Effector CD4-positive, alpha-beta T cell (primary cell): ENCODE measurements at places on chromosomes 12 and 14.

- no peak for DNase-seq
Measured at GRCh38 chr14:94632305-94632590, 20.1 kb downstream of the SERPINA3 start.

DNA sequence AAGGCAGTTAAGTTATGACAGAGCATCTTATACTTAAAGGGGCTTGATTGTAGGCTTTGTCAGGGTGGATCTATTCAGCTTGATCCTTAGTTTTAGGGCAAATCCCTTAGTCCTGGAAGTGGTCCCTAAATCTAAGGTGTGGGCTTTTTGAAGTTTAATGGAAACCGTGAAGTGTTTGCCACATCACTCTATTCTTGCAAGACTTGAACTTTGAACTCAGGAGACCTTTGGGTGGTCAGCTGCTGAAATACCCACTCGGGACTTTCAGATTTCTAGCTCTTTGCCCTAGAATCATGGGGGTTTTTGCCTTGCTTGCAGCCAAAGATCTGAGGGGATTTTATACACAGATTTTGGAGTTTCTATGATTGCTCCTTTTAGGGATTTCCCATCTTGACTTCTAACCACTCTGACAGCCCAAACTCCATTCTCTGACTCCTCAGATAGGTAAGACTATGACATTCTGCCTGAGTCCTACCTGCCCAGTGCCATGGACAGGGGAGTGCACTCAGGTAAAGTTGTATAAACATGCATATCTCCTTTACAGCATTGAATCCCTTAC lies 39.9 kb downstream of the SNAPC1 start:
- no peak for DNase-seq

DNA sequence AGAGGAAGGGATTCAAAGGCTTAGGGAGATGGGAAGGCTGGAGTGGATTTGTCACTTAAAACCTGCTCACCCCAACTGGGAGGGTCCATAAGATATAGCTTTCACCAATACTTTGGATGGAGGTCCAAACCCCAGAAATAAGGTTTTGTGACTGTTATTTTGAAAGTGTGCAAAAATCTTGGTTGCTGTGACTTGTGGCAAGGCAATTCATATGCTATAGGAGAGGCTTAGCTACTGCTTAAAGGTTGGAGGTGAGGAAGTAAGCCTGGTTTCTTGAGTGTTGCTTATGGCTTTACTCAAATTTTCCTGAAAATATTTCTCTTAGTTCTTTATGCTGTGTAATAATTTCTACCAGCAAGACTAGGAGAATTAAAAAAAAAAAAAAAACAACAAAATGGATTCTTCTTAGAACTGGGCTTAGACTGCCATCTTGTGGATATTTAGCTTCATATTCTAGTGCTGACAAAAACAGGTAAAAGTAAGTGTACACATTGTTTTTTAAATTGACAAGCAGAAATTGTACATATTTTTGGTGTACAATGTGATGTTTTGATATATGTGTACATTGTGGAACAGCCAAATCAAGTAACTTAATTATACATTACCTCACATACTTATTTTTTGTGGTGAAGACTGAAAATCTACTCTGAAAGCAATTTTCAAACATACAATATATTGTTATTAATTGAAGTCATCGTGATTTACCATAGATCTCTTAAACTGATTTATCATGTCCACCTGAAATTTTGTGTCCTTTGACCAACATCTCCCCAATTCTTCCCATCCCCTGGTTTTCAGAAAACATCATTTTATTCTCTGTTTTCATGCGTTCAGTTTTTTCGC lies 23.0 kb downstream of the PDE6H start:
- no peak for DNase-seq

GRCh38 chr12:121825041-121825523 lies 21.3 kb downstream of the SETD1B start:
- no peak for DNase-seq

DNA sequence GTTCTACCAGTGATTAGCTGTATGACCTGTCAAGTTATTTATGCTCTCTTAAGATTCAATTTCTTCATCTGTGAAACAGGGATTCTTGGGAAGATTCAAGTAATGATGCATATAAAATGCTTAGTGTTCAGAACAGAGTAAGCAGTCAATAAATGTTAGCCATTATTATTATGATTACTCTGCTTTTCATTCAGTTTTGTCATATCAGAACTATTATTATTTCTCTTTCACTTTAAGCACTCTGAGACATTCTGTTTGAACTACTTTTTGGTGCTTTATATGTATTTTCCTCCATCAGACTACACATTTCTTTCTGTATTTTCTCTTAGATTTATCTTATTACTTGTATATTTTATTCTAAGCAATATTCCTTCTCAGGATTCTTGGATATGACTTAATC lies 81.2 kb downstream of the CFAP54 start:
- no peak for DNase-seq
